Cerebellar nuclear complex (tissue), 1 donor: ENCODE measurements at places on chromosomes 1 and 21.

DNA sequence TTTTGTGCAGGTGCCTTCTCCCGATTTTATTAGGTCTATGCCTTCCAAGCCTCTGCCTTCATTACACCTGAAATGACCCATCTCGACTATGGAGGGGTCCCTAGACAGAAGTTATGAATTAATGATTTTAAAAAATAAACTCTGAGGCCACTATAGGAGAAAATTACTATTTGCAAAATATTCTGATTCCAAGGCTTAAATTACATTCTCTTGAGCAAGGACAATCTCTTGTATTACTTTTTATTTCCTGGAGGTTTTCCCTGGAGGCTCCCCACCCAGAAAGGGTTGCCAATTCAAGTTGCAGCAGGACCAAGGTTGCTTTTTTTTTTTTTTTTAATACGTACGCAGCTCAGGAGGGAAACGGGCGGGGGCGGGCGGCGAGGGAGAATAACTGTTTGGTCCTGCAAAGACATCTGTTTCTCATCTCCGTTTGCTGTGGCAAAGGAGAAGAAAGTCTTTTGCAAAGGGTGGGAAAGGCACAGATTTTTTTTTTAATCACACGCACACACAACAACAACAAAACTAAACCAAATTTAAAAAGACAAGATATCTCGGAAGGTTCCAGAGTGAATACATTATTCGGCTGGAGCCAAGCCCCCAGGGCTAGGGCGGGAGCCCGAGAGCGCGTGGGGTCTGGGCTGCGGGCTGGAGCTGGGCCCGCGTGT lies 618 bp upstream of the SERTAD4 start:
- no peak for DNase-seq

DNA sequence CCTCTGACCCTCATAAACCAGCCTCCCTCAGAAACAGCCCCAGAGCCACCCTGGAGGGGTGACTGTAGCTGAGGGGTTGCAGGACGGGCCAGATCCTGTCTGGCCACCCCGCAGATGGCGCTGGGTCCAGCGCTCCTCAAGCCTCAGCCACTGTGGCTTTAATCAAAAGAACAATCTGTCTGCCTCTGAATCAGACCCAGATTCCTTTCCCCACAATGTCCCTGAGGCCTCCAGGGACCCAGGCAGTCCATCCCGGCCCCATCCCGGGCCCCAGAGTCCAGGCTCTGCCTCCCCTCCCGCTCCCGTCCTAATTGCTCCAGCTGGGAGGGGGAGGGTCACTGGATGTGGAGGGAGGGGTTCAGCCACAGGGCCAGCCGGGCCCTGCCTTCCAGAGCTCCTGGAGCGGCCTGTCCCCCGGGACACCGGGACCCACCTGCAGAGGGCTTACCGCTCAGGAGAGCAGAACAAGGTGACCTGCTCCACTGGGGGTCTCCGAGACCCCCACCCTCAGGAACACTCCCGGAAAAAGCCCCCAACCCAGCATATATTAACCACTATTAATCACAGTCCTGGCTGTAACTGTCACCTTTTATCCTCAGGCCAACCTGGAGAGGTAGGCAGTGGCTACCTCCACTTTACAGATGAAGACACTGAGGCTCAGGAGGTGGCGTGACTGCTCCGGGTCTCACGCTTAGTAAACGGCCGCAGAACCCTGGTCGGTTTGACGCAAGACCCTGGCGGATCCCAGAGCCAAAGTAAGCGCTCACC lies 836 bp upstream of the FBLIM1 start:
- DNase-seq = no peak

GRCh38 chr1:30425046-30425445 lies 298.3 kb downstream of the MATN1 start:
- no peak for DNase-seq

GRCh38 chr21:43929217-43929971 lies 64.4 kb downstream of the AGPAT3 start:
- DNase-seq = peak; percentile 22

- DNase-seq = no peak
Measured at GRCh38 chr1:3007298-3008147, 13.7 kb upstream of the ACTRT2 start.

DNA sequence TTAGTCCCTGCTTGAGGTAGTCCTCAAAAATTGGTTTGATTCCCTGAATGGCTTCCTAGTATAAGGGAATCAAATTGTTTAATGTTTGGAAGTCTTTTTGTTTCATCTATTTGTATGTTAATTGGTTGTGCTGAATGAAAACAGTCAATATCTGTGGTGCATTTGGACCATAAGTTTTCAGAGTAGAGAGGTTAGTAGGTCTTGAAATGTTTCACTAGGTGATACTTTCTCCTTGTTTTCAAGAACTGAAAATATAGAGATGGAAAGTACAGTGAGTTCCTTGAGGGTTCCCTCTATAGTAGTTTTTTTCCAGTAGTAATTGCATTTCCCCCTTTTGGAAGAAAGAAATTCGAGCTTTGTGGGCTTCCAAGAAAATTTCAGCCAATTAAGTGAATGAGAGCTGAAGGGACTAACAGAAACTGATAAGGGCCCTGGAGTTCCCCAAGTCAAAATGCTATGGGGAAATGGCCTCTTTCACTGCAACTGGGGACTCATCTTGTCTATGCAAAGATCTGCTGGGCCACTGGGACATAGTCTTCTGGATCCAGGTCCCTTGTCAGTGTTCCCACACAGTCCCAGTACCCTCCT lies 18.6 kb upstream of the CEP350 start:
- no peak for DNase-seq

- DNase-seq = no peak
Measured at GRCh38 chr1:221575605-221576004, 166.3 kb downstream of the DUSP10 start.
